Ascending aorta (tissue), 2 donors: ENCODE measurements at places on chromosomes 12 and 14. TPM values are rescaled to one million over a fixed set of nuclear protein-coding genes. Genes with fewer than 3 reads are reported as not detected.

DNA sequence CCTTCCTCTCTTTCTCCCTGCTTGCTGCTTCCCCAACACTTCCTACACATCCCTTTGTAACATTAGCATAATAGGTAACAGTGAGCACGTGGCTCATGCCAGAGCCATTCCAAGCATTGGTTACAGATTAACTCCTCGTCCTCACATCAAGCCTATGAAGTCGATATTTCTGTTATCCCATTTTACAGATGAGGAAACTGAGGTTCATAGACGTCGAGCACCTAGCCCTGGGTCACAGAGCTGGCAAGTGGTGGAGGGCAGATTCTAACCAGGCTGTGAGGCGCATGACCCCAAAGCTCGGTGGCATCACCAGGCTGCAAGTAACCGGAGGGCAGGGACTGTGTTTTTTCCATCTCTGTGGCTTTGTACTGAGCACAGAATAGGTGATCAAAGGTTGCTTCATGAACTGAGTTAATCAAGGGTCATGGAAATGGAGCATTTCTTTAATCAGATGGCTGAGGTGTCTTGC, 5.7 kb upstream of the SERPINA1 start:
- H3K27ac ChIP-seq, result no peak overlapping the region
- H3K36me3 ChIP-seq, result no peaks in the 10 kb centered on the region
- no peak for DNase-seq
- no peak overlapping the region for H3K4me3 ChIP-seq
- H3K27me3 ChIP-seq, result no peaks in the 10 kb centered on the region

GRCh38 chr14:52025310-52025709, 36.0 kb downstream of the RTRAF start:
- no peaks in the 10 kb centered on the region for H3K36me3 ChIP-seq
- H3K4me3 ChIP-seq, result no peak overlapping the region
- no peaks in the 10 kb centered on the region for H3K27me3 ChIP-seq
- H3K27ac ChIP-seq, result peak overlapping the region; percentile 11

The B4GALNT1 gene
- total RNA-seq, result 16.6 TPM

DNA sequence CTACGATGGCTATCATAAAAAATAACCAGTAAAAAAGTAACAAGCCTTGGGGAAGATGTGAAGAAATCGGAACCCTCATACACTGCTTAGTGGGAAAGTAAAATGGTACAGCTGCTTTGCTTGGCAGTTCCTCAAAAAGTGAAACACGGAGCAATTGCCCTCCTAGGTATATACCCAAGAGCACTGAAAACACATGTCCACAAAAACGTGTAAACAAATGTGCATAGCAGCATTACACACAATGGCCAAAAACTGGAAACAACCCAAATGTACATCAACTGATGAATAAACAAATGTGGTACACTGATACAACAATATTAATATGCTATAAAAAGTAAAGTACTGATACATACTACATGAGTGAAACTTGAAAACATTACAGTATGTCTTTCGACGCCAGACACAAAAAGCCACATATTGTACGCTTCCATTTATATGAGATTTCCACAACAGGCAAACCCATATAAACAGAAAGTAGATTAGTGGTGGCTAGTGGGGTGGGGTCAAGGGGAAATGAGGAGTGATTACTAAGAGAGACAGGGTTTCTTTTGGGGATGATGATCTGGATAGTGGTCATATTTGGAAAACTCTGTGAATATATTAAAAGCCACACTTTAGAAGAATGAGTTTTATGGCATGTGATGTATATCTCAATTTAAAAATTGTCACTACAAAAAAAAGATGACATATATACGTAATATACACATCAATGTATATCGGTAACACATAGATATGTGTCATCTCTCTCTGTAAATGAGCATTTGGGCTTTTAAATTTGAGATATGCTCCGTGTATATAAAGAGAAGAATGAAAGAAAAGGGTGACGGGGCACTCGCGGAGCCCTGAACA, 996 bp downstream of the SLC41A2 start:
- H3K4me3 ChIP-seq, result peak overlapping the region; percentile 88
- no peaks in the 10 kb centered on the region for H3K27me3 ChIP-seq
- no peaks in the 10 kb centered on the region for H3K4me1 ChIP-seq
- no peaks in the 10 kb centered on the region for H3K36me3 ChIP-seq

DNA sequence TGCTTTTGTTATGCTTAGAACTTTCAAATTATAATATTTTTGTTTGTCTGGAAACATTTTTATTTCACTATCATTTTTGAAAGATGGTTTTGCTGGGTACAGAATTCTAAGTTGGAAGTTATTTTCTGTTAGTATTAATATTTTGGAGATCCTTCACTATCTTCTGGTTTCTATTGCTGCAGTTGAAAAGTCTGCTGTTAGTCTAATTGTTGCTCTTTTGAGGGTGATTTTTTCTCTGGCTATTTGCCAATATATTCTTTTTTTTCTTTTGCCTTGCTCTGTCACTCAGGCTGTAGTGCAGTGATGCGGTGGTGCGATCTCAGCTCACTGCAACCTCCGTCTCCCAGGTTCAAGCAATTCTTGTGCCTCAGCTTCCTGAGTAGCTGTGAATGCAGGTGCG, 28.2 kb upstream of the ARID2 start:
- H3K4me3 ChIP-seq, result no peak overlapping the region
- DNase-seq, result no peak
- no peaks in the 10 kb centered on the region for H3K36me3 ChIP-seq
- H3K27ac ChIP-seq, result no peak overlapping the region
- no peaks in the 10 kb centered on the region for H3K4me1 ChIP-seq
- H3K27me3 ChIP-seq, result no peaks in the 10 kb centered on the region

GRCh38 chr14:38089123-38089522, 118.6 kb upstream of the SSTR1 start:
- no peaks in the 10 kb centered on the region for H3K27me3 ChIP-seq
- no peaks in the 10 kb centered on the region for H3K36me3 ChIP-seq
- H3K27ac ChIP-seq, result no peak overlapping the region
- no peak for DNase-seq
- H3K4me3 ChIP-seq, result no peak overlapping the region

- H3K36me3 ChIP-seq, result no peaks in the 10 kb centered on the region
- H3K4me3 ChIP-seq, result no peak overlapping the region
- H3K27me3 ChIP-seq, result no peaks in the 10 kb centered on the region
- no peak for DNase-seq
- H3K4me1 ChIP-seq, result peaks cover 4% of the 10 kb centered on the region
Measured at GRCh38 chr12:50518090-50518489, 13.3 kb downstream of the DIP2B start.

- peak overlapping the region; percentile 2 for H3K27ac ChIP-seq
- H3K4me3 ChIP-seq, result no peak overlapping the region
- H3K27me3 ChIP-seq, result no peaks in the 10 kb centered on the region
- H3K36me3 ChIP-seq, result no peaks in the 10 kb centered on the region
- no peak for DNase-seq
- H3K4me1 ChIP-seq, result no peaks in the 10 kb centered on the region
Measured at GRCh38 chr12:29164477-29165393, 15.7 kb downstream of the FAR2 start.
